ENCODE measurements at places on chromosomes 13 and 19.

- no peak for DNase-seq
Observed at GRCh38 chr13:113845723-113846635, 17.9 kb downstream of the GAS6 start.

- peak; percentile 20 for DNase-seq
Observed at GRCh38 chr19:53158119-53158656, 665 bp downstream of the ZNF347 start.

DNA sequence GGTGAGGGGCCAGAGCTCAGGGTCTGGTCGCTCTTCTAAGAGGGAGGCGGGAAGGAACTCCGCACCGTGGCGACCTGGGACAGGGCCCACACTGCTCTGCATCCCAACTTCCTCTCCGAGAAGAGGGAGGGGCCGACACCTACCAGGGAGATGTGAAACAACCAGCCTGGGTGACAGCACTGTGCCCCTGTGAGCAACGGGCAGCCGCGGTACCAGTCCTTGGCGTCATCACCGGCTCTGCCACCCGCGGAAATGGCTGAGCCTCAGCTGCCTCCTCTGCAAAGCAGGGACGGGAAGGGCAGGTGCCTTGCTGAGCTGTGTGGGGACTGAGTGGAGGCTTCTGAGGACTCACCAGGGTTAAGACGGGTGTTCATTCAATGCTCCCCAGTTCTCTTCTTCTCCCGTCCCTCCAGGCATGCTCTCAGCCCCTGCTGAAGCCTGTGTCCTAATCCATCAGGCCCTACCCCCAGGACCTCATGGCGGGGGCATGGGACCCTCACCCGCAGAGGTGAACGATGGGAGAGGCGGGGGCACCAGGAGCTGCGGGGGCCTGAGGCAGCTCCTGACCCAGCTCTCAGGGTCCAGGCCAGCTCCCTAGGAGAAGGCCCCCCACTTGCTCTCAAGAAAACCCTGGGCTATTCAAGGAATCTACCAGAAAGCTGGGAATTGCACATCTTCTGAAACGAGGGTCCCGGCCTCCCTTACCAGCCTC, 9.3 kb downstream of the ZNF787 start:
- DNase-seq, result peak; percentile 63

GRCh38 chr13:111281751-111282311, 38.6 kb upstream of the TEX29 start:
- no peak for DNase-seq

GRCh38 chr19:47433121-47433520, 13.8 kb upstream of the MEIS3 start:
- no peak for DNase-seq

DNA sequence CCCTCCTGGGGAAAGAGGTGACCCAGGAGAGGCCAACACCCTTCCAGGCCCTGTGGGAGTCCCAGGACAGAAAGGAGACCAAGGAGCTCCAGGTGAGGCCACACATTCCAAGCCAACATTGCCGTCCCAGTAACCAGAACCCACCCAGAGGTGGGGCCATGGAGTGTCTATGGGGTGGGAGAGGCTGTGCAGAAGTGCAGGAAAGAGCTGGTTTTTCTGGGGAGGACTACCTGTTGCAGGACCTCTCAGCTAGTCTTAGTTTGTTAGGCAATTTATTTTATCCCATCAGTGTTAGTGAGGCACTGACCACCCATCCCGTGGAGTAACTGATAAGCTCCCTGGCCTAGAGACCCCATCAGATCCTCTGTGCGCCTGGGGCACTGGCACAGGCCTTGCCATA, 66.1 kb downstream of the RAB20 start:
- no peak for DNase-seq

DNA sequence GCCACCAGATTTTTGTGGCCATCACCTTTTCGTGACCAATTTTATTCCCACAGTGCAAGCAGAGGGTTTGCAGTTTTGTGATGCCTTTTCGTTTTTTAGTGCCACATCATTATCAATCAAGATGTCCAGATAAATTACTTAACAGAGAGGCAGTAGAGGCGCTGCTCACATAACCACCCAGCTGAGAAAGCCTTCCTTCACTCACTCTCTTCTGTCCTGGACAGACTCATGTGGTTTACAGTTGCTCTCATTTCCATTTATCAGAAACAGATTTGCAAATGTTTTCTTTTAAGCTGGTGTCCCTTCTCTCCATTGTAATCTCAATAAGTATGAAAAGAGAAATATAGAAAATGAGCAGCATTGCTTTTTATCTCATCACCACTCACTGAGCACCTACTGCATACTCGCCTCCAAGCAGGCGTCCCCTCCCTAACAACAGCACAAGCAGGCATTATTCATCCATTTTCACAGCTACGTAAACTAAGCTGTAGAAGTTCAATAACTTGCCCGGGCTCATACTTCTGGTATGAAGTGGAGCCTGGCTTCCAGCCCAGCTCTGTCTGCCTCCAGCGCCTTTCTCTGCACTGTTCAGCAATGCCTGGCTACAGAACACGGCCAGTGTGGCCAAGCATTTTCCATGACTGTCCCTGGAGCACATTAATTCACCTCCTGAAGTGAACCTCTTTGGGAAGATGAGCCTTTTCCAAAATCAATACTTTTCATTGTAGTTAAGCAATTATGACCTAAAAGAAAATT, 34.6 kb upstream of the KATNAL1 start:
- no peak for DNase-seq

DNA sequence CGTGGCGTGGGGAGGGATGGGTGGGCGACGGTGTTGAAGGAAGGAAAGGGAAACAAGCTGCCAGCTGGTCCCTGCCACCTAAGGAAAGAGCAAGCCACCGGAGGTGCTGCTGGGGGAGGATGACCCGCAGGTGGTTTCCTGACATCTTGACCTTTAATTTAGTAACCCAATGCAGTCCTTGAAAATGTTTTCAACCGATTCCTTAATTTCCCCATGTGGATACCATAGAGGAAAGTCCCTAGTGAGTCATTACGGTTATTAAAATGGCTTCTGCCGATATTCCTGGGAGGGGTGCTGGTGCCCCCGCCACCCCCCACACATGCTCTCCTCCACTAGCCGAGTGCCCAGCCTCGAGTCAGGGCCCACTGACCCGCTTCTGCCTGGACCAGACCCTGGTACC, 6.3 kb upstream of the ANKRD10 start:
- no peak for DNase-seq

DNA sequence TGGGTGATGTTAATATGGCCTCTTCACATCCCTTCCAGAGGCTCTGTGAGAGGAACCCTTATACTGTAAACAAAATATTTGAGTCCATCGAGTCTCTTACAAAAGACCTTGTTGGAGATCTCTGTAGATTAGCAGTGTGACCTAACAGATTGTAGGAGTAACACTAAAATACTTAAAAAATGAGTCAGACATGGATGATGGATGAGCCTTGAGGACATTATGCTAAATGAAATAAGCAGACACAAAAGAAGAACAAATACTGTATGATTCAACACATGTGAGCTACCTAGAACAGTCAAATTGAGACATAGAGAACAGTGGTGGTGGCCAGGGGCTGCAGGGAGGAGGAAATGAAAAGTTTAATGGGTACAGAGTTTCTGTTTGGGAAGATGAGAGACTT, 152.2 kb upstream of the UBL3 start:
- DNase-seq, result no peak

DNA sequence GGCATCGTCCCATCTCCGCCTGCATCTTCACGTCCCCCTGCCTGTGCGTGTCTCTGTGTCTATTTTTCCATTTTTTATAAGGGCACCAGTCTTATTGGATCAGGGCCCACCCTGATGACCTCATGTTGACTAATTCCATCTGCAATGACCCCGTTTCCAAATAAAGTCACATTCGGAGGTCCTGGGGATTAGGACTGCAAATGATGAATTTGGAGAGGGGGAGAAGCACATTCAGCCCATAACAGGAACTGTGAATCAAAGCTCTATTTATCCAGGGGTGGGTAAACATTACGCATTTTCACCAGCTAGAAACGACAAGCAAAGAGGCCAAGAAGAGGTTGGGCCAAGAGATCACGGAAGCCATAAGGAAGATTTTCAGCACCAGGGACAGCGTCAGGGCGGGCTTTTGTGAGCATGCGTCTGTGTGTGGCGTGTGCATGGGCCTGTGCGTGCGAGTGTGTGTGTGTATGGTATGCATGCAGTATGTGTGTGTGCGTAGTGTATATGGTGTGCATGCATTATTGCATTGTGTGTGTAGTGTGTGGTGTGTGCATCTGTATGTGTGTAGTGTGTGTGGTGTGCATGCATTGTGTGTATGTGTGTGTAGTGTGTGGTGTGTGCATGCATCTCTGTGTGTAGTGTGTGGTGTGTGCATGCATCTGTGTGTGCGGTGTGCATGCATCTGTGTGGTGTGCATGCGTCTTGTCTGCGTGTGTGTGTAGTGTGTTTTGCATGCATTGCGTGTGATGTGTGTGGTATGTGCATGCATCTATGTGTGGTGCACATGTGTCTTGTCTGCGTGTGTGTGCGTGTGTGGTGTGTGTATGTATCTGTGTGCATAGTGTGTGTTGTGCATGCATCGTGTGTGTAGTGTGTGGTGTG, 19.6 kb downstream of the CELF5 start:
- DNase-seq, result no peak

- DNase-seq, result no peak
Observed at GRCh38 chr19:38122402-38123093, 101.5 kb downstream of the DPF1 start.

DNA sequence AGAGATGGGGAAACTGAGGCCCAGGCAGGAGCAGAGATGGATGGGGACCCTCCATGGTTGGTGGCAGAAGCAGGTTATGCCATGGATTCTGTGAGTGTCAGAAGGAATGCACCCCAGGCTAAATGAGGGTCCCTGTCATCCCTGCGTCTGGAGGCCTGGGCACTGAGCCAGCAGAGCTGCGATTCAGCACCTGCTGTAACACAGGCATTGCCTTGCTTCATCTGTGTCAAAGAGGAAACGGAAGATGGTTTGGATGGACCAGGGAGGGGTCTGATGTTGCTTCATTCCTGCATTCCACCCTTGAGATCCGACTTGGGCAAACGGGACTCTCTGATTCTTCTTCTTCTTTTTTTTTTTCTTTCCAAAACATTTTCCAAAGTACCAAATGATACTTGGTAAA, 1.2 kb downstream of the C5AR1 start:
- no peak for DNase-seq

GRCh38 chr19:17423429-17424208, 3.8 kb downstream of the MVB12A start:
- no peak for DNase-seq

DNA sequence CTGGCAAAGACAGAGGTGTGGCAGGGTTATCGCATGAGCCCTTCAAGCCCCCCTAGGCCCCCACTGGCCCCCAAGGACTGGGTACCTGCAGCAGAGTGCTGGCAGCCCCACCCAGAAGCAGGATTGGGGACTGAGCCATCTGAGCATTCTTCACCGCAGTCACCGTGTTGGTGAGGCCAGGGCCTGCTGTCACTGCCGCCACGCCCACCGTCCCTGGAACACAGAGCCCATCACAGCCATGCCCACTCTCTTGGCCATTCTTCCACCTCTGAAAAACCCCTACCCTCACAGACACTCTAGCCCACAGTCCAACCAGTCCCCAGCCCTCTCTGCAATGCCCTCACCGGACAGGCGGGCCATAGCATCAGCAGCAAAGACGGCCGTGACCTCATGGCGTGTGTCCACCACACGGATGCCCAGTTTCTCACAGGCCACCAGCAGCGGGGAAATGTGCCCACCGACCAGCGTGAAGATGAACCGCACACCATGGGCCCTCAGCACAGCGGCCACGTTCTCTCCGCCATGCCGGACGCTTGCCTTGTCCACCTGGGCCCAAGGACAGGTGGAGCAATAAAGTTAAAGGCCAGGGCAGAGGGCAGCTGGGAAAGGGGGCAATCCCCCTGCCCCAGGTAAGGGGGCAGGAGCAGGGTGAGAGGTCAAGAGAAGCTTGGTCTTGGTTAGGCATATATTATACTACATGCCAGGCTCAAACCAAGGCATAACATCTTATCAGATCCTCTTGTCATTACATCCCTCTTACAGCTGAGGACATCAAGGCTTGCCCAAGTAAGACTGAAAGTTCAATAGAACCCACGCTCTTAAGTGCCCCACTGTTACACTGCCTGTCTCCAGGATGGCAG, 16.1 kb downstream of the SYDE1 start:
- no peak for DNase-seq

DNA sequence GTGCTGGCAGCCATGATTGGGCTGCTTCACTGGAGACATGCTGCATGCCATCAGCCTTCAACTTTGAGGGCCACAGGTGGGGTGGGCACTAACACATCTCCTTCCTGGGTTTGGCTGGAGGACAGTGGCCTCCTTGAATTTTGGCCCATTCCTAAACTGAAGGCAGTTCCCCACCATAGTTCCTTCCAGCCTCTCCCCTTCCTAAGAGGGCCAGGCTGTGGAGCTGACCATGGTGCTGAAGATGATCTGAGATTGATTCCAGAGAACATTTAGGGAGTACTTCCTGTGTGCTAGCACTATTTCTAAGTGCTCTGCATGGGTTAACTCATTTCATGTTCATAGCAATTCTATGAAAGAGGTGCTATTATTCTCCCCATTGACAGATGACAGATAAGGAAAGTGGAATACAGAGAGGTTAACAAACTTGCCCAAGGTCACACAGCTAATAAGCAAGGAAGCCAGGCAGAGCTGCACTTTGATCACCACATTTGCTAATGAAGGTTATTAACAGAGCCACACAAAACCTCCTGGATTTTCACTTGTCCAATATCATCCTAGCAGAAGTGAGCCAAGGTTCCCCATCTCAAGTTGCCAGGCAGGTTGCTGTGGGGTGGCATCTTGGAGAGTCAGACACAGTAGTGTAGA, 175.3 kb downstream of the ZIC5 start:
- DNase-seq, result no peak

GRCh38 chr19:34482380-34483250, 1.1 kb downstream of the WTIP start:
- no peak for DNase-seq

GRCh38 chr19:3328743-3329142, 37.6 kb upstream of the NFIC start:
- DNase-seq, result no peak

GRCh38 chr13:106513025-106513983, 22.2 kb downstream of the EFNB2 start:
- no peak for DNase-seq

DNA sequence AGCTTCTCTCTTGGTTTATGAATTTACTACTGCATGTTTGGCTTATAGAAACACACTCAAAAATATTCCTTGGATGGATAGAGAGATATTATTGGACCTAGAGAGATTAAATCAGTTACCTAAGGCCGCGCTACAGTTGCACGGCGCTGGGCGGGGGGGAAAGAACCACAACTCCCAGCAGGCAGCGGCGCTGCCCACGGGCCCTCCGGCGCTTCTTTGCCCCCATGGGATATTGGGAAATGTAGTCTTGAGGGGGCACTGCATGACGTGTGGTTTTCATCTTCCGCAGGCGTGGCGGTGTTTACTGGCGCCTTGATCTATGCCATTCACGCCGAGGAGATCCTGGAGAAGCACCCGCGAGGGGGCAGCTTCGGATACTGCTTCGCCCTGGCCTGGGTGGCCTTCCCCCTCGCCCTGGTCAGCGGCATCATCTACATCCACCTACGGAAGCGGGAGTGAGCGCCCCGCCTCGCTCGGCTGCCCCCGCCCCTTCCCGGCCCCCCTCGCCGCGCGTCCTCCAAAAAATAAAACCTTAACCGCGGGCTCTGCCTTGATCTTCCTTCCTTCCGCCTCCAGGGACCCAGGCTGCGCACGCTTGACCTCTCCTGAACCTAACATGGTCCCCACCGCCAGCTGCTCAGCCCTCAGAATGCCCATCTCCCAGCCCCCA, 4.8 kb downstream of the EMP3 start:
- peak; percentile 70 for DNase-seq

Measured in GM12892 (cell line).